Smooth muscle cell of bladder (primary cell): ENCODE measurements at places on chromosomes 12 and 14. TPM values are rescaled to one million over a fixed set of nuclear protein-coding genes. Genes with fewer than 3 reads are reported as not detected.

Gene CFAP73
- total RNA-seq, result not detected in 2 replicates

Gene IFNG-AS1
- not detected in 2 replicates for total RNA-seq

Gene GPRC5D
- total RNA-seq, result not detected in 2 replicates

Gene CLEC4C
- not detected in 2 replicates for total RNA-seq

Gene CLEC9A
- total RNA-seq, result not detected in 2 replicates

Gene RNU7-1
- not detected in 2 replicates for total RNA-seq

Gene LMO3
- 4.1 and 10.8 TPM in 2 replicates for total RNA-seq

Gene TC2N
- 0.28 and 0.65 TPM in 2 replicates for total RNA-seq

Gene NFYB
- 25.7 and 36.1 TPM in 2 replicates for total RNA-seq

Gene TXNDC16
- total RNA-seq, result 1.1 and 2.0 TPM in 2 replicates
